Left forelimb (tissue), 1 donor: ENCODE measurements at places on chromosomes 1 and 21.

DNA sequence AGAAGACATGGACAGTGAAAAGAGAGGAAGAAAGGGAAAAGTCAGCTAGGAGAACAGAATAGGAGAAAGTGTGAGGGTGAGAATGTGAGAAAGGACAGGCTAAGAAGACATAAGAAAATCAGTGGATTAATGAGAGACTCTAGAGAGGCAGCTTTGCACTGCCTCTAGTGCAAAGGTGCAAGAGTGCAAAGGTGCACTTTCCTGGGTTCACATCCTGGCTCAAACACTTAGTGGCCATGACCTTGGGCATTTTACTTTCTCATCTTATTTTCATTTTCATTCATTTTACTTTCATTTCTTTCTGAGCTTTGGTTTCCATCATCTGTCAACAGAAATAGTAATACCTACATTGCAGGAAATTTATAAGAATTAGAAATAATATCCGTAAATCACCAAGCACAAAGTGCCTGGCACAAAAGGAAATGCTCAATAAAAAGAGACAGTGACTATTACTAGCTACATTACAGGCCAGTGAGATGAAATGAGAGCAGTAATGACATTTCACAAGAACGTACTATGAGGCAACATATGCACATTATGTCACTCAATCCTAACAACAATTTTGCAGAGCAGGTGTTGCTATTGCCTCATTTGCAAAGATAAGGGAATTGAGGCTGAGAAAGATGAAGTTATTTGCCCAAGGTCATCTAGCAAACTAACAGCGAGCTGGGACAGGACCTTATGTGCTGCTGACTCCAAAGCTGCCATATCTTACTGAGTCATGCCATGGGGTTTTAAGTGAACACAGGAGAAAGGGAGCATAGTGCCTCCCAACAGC lies 107.0 kb upstream of the TLR5 start:
- DNase-seq = peak; percentile 15

GRCh38 chr21:15534450-15534886 lies 195.3 kb upstream of the USP25 start:
- no peak for DNase-seq

DNA sequence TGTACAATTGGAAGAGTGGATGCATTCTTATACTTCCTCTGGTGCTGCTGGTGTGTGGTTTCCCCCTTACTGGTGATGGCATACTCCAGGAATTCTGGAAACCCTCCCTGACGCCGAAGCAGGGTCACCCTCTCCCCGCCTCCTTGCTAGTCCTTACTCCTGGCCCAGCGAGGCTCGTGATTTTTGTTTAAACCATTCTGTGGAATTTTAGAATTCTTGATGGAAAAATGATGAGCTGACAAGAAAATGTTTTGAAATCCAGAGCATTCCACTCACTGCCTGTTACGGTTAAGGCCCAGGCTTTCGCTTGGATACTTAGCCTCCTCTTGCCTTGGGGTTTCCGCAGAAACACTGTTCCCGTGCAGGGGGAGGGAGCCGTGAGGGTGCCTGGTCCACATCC lies 41.1 kb downstream of the IL6R start:
- no peak for DNase-seq

- no peak for DNase-seq
Measured at GRCh38 chr1:183276386-183277080, 90.5 kb downstream of the LAMC2 start.

- no peak for DNase-seq
Measured at GRCh38 chr1:38039331-38040088, 7.1 kb downstream of the POU3F1 start.

DNA sequence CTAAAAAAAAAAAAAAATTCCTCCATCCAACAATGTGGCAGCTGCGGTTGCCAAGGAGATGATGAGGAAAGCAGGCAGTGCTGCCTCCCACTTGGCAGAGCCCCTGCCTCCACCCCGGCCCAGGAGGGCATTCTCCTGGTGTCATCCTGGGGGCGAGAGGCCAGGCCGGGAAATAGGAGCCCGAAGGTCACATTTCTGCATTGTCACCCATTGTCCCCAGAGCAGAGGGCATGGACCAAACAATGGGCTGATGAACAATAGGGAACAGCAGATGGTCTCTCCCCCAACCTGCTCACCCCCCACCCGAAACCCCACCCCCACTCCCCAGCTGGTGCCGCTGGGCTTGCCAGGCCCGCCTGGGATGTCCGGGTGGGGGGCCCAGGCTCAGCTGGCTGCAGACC lies 37.3 kb downstream of the CAMK2N1 start:
- no peak for DNase-seq

DNA sequence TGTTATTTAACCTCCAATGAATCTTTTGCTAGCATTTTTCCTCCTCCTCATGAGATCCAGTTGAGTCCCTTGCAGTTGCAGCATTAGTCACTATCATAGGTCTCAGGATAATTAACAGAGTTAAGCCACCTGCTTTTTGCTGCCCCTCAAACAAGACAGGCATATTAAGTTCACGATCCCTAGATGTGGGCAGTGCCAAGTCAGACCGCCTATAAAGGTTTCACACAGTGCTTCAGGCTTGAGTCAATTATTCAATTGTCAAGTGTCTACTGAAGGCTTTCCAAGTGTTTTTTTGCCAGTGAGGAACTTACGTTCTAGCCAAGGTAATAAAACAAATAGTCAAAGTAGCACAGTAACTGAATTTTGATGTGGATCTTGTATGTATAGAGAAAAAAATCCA lies 175.0 kb downstream of the DAB1 start:
- DNase-seq = no peak

- no peak for DNase-seq
Measured at GRCh38 chr1:117589544-117589943, 16.3 kb upstream of the TENT5C start.

DNA sequence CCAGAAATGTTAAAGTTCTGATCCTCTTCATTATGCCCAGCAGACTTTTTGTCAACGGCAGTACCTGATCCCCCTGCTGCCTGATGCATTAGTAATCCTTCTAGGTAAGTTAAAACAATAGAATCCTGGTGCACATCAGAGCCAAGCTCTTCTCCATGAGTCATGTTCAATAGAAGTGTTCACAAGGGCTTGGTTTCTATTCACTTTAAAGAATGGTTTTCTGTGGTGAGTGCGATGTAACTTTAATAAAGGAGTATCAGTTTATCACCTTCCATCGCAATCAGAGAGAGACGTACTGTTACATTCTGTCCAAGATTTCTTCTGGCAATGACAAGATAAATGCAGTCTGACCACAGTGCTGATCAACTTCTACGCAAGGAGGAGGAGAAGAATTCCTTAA lies 96.8 kb downstream of the NRIP1 start:
- DNase-seq = no peak

- no peak for DNase-seq
Measured at GRCh38 chr1:159207774-159208173, 3.1 kb downstream of the ACKR1 start.

DNA sequence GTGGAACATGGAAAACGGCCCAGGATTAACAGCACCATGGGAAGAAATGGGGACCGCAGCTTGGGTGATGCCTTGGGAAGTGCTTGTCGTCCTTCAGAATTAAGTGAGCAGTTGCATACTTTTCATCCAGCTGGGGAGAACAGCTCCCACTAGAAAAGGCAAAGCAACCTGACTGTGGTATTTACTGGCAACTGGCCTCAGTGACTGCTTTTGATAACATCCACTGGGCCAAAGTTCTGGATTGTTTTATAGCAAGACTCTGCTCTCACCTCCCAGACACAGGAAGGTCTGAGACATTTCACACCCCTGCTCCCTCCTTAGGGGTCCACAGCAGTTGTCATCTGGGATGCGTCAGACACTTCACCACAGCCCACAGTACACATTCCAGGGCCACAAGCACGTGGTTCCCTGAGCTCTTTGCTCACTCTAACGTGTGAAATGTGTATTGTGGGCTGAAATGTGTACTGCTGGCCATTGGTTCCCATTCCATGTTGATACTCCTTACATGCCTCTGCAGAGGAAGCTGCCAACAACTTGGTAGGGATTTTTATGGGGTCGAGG lies 6.6 kb downstream of the PAPPA2 start:
- no peak for DNase-seq

- DNase-seq = no peak
Measured at GRCh38 chr1:231683439-231684165, 57.0 kb downstream of the DISC1 start.

DNA sequence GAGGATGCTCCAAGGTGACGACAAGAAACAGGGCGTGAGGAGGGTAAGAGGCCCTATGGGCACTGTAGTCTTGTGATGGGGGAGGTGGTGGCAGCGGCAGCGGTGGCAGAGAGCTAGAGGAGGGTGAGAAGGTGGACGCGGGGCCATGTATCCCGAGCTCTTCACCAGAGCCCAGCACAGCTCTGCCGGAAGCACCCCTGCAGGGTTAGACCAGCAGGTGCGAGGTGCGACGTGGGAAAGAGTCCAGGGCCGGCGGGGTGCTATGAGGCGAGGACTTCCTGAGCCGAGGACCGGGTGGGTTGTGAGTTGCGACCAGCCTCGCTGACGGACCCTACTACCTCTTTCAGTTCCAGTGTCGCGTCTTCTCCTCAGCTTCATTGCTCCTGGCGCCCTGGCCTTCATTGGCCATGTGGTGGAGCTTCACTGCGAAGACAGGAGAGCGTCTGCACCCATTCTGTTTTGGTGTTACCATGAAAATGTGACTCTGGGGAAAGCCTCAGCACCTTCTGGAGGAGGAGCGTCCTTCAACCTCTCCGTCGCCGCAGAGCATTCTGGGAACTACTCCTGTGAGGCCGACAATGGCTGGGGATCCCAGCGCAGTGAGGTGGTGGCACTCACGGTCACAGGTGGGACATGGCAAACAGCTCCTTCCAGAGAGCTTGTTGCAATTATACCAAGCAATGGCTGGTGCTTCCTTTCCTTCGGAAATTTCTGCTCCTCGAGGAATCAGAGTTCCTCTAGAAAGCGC lies 67.9 kb upstream of the KIRREL1 start:
- no peak for DNase-seq

GRCh38 chr1:181134543-181135436 lies 46.3 kb downstream of the IER5 start:
- no peak for DNase-seq

DNA sequence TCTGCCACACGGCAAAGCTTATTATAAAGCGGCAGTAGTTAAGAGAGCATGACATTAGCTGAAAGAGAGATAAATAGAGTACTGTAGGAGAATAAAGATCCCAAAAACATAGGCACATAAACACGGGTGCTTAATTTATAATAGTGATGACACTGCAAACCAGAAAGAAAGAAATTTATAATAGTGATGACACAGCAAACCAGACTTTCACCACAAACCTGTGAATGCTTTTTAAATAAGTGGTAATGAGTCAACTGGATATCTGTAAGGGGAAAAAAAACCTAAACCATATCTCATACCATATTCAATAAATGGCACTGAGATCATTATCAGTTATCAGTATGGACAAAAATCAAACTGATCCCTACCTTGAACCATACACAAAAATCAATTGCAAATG lies 25.5 kb downstream of the USP1 start:
- DNase-seq = no peak

- no peak for DNase-seq
Measured at GRCh38 chr1:92902406-92902744, 58.9 kb downstream of the DIPK1A start.

- DNase-seq = no peak
Measured at GRCh38 chr1:41072051-41072450, 50.5 kb upstream of the SLFNL1 start.

GRCh38 chr1:233659495-233659894 lies 45.6 kb downstream of the KCNK1 start:
- no peak for DNase-seq

DNA sequence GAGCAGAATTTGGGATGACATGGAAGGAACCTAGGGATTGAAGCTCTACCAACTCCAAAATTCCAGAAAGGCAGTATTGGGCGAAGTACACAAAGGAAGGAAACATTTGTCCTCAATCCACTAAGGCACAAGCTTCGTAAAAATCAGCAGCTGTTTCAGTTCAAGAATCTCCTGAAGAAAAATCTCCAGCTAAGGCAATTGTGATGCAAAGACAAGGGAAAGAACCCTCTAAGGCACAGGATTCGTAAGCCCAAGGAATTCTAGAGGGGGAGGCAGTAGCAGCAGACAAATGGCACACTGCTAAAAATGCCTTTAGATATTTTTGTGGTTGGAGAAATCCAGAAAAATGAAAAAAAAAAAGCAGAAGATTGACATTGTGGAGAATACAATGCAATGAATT lies 64.5 kb upstream of the PLPPR5 start:
- no peak for DNase-seq

GRCh38 chr21:45528028-45528705 lies 14.1 kb downstream of the SLC19A1 start:
- no peak for DNase-seq

DNA sequence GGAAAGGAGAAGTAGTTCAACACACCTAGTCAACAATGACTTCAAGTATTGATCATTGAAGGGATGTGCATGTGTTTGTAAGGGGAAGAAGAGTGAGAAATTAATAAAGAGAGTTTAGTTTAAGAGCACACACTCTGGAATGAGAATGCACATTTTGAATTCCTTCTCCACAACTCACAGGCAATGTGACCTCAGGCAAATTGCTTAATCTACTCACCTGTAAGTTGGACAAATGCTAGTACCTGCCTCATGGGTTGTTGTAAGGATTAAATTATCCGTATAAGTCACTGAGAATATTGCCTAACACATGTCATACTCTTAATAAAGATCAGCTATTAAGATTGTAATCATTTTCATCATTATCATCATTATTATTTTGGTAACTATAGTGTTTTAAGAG lies 204.0 kb upstream of the NFIA start:
- DNase-seq = no peak

GRCh38 chr1:156601892-156602291 lies 613 bp upstream of the GPATCH4 start:
- no peak for DNase-seq

DNA sequence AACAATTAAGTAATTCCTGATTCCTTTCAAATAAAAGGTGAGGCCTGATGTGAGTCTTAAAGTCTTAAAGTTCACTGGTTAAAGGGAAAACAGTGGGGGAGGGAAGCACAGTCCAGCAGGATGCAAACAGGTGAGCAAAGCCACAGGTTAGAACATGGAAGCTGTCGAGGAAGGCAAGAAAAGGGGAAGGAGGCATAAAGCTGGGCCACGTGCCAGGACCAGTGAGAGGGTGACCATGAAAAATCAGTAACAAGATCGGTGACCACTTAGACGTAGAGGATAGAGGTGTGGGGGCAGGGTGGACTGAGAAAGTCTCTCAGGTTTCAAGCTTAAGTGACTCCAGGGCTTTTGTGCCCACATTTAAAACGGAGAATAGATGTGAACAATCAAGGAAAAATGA lies 231.3 kb downstream of the SETD4 start:
- DNase-seq = no peak

- DNase-seq = peak; percentile 80
Measured at GRCh38 chr1:1298861-1299685, 8.7 kb downstream of the ACAP3 start.
